ENCODE measurements at places on chromosomes 11 and 22.
A peak's percentile ranks its signal among the peaks of the same experiment; 100 is the strongest.

DNA sequence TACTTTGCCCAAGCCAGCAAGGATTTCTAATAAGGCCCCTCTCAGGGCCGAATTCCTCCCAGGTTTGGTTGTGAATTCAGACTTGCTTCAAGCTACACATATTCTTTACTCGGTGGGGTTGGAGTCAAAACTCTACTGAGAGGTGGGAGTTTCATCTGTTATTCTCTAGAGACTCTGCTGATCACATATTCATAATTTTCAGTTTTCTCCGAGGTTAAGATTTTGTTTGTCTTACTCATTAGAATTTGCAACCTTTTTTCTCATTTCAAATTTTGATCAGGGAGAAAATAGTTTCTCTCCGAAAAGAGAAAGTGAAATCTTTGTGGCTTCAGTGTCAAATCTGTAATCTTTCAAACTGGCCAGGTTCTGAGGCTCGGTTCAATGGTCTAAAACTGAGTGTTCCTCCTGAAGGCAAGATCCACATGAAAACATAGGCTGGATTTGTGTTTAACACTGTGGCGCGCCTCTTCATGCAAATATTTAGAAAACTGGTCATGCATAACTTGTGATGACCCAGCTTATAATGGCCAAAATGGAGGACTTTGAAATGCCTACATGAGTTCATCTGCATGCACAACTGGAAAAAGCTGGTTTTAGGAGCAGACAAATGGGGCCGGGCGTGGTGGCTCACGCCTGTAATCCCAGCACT lies 21.5 kb upstream of the GSTP1 start:
- no peak for DNase-seq

DNA sequence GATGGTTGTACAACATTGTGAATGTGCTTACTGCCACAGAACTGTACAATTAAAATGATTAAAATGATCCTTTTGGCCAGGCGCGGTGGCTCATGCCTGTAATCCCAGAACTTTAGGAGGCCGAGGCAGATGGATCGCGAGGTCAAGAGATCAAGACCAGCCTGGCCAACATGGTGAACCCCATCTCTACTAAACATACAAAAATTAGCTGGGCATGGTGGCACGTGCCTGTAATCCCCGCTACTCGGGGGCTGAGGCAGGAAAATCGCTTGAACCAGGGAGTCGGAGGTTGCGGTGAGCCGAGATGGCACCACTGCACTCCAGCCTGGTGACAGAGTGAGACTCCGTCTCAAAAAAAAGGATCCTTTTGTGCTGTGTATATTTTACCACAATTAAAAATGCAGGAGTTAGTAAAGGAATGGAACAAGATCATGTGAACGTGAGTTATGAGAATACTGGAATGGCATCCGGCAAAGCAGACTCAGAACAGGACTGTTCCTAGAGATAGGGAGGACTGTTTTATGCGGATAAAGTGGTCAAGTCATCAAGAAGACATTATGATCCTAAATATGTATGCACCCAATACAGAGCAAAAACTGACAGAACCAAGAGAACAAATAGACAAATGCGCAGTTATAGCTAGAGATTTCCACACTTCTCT lies 58.0 kb upstream of the CLDN5 start:
- DNase-seq: no peak

GRCh38 chr11:118175993-118176777 lies at the start of gene SCN2B:
SCN2B (minus strand) TSS chr11:118176639; CDS start chr11:118176431, 208 bp downstream.
- no peak for DNase-seq

DNA sequence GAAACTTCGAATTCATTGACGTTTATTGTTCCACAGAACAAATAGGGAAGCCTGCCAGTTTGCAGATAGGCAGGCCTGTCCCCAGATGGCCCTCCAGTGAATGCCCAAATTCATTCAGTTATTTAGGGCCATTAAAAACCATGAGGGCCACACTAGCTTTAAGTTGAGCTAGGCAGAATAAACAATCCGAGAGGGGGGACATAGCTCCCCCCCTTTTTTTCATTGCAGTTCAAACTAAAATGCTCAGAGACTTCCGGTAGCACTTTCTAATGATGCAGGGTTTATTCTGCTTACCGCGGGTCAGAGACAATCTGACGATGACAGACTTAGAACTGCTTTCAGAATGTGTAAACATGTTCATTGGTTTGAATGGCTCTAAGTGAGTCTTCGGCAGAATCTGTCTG lies 72.0 kb downstream of the ZBTB16 start:
- DNase-seq: no peak

- peak; percentile 33 for DNase-seq
Observed at GRCh38 chr22:29073618-29074275, 912 bp downstream of the KREMEN1 start.

DNA sequence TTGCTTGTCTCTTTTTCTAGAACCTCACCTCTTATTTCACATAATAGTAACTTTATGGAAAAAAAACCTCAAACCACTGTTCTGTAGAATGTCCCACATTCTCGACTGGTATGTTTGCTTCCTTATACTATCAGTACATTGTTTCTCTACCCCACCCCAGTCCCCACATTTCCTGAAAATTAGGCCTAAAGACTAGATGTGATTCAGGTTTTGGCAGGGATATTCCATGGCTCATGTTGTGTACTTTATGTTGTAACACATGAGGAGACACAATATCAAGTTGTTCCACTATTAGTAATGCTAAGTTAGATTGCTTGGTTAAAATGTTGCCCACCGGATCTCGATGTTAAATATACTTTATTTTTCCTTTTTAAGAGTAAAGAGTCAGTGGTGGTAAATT lies 34.7 kb downstream of the DDIAS start:
- DNase-seq: no peak
